ENCODE measurements at places on chromosomes 1 and 21. TPM values are rescaled to one million over a fixed set of nuclear protein-coding genes. Genes with fewer than 3 reads are reported as not detected.

DNA sequence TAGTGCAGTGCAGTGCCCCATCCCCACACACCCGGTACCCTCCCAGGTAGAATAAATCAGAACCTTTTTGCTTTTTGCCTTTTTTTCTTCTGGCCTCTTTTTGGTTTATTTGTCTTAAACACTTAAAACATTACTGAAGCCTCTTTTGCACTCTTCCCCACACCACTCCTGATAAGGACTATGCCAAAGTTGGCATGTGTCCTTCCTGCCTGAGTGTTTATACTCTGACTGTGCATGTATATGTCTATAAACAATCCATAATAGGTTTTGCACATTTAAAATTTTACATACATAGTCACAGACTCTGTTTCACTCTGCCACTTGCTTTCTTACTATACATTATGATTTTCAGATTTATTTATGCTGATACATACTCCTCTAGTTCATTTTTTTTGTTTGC lies 59.6 kb downstream of the BEND5 start:
- no peaks in the 10 kb centered on the region for H3K27me3 ChIP-seq
- no peak overlapping the region for H3K4me3 ChIP-seq
- H3K36me3 ChIP-seq: no peaks in the 10 kb centered on the region

Gene LCE6A
- not detected for total RNA-seq

Gene SAMD13
- 1.2 TPM for total RNA-seq

Gene TNFRSF4
- total RNA-seq: 142 TPM

- no peaks in the 10 kb centered on the region for H3K36me3 ChIP-seq
- H3K4me3 ChIP-seq: no peak overlapping the region
- peaks cover 9% of the 10 kb centered on the region for H3K27me3 ChIP-seq
- H3K27ac ChIP-seq: no peak overlapping the region
- H3K4me1 ChIP-seq: no peaks in the 10 kb centered on the region
- DNase-seq: no peak
Observed at GRCh38 chr21:35677298-35677841, 383.0 kb downstream of the SETD4 start.

DNA sequence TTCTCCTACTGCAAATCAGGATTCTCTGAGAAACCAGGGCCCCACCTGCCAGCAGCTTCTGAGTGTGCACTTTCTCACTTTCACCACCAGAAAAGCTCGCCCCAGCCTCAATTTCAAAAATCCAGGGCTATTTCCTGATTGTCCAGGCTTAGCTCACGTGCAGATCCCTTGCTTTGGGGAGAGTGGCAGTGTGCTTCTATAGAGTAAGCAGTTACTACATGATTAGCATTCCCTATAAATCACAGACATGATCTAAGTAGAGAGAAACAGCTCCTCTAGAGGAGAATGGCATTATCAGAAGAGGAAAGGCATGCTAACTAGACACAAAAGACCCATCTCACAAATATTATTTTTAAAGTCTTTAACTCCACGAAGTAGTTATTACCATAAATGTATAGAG lies 456.0 kb upstream of the PKN2 start:
- no peaks in the 10 kb centered on the region for H3K27me3 ChIP-seq
- no peaks in the 10 kb centered on the region for H3K4me1 ChIP-seq
- no peaks in the 10 kb centered on the region for H3K36me3 ChIP-seq
- no peak overlapping the region for H3K27ac ChIP-seq
- no peak overlapping the region for H3K4me3 ChIP-seq
- no peak for DNase-seq

GRCh38 chr1:231596337-231596791 lies 30.2 kb upstream of the DISC1 start:
- no peak for DNase-seq
- H3K36me3 ChIP-seq: no peaks in the 10 kb centered on the region
- peaks cover 10% of the 10 kb centered on the region for H3K4me1 ChIP-seq
- no peak overlapping the region for H3K27ac ChIP-seq
- H3K27me3 ChIP-seq: no peaks in the 10 kb centered on the region
- no peak overlapping the region for H3K4me3 ChIP-seq

- peaks cover 9% of the 10 kb centered on the region for H3K4me1 ChIP-seq
- no peak for DNase-seq
- peaks cover 58% of the 10 kb centered on the region for H3K27me3 ChIP-seq
- H3K4me3 ChIP-seq: no peak overlapping the region
- no peaks in the 10 kb centered on the region for H3K36me3 ChIP-seq
- no peak overlapping the region for H3K27ac ChIP-seq
Observed at GRCh38 chr1:83997631-83998030, 1.3 kb downstream of the TTLL7 start.

Gene CATSPERE
- total RNA-seq: 0.58 TPM

DNA sequence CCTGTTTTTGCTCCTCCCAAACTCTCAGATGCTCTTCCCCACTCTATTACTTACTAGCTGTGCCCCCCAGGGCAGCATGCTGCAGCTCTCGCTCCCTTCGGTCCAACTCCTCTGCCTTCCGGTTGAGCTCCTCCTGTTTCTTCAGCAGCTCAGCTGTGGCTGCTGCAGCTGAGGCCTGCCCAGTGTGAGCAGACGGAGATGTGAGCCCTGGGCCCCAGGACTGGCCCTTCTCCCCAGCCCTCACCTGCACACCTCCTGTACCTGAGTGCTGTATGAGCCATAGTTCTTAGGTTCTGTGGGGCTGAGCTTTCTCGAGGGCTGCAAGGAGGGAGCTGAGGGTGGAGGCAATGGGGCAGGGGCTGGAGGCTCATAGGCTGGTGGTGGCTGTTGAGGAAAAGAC lies 1.9 kb downstream of the SCAMP3 start:
- DNase-seq: no peak
- H3K27ac ChIP-seq: peak overlapping the region; percentile 89
- peak overlapping the region; percentile 96 for H3K4me3 ChIP-seq
- no peaks in the 10 kb centered on the region for H3K27me3 ChIP-seq
- H3K4me1 ChIP-seq: peaks cover 40% of the 10 kb centered on the region
- H3K36me3 ChIP-seq: peaks cover 75% of the 10 kb centered on the region

DNA sequence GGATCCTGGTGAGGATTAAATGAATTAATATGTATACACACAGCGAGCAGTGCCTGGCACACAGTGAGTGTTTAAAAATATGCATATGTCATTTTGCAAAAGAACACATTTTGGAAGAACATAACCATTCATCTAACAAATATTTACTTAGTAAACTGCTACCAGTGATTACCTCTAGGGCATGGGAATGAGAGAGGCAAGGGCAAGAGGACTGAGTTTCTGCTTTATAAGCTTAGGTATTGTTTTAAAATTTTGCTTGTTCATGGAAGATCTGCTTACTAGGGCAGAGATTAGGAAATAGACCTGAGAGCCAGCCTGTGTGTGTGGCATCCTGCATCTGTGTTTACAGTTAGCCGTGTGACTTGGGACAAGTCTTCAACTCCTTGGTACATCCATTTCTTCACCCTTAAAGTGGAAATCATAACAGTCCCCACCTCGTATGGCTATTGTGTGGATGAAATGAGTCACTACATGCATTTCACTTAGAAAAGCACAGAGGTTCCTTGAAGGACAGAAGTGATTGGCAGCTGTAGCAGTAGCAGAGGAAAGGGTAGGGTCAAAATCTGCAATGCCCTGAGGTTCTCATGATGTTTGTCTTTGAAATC lies 198.5 kb upstream of the FMN2 start:
- H3K27ac ChIP-seq: no peak overlapping the region
- H3K27me3 ChIP-seq: peaks cover 2% of the 10 kb centered on the region
- H3K4me1 ChIP-seq: peaks cover 4% of the 10 kb centered on the region
- no peak overlapping the region for H3K4me3 ChIP-seq
- DNase-seq: no peak
- H3K36me3 ChIP-seq: no peaks in the 10 kb centered on the region

Gene SFN
- total RNA-seq: 0.47 TPM

Gene ESPN
- 0.83 TPM for total RNA-seq

Gene LCK
- total RNA-seq: 289 TPM

DNA sequence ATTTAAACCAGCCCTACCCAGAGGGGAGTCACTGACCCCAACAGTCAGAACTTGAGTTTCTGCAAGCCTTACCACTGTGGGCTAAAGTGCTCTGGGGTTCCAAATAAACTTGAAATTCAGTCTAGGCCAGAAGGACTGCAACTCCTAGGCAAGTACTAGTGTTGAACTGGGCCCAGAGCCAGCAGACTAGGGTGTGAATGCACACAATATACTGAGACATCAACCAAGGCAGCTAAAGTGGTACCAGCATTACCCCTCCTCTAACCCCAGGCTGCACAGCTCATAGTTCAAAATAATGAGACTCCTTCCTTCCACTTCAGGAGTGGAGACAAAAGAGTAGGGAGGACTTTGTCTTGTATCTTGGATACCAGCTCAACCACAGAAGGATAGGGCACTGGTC lies 18.9 kb upstream of the IL20 start:
- no peak overlapping the region for H3K4me3 ChIP-seq
- H3K27me3 ChIP-seq: no peaks in the 10 kb centered on the region
- no peak for DNase-seq

Gene PADI2
- not detected for total RNA-seq

Gene ATP6V0B
- 75.5 TPM for total RNA-seq

GRCh38 chr1:172935062-172935592 lies 115.6 kb downstream of the TNFSF18 start:
- H3K36me3 ChIP-seq: no peaks in the 10 kb centered on the region
- H3K27ac ChIP-seq: no peak overlapping the region
- no peaks in the 10 kb centered on the region for H3K27me3 ChIP-seq
- no peak for DNase-seq
- H3K4me3 ChIP-seq: no peak overlapping the region

GRCh38 chr1:204758601-204759000 lies 73.1 kb upstream of the LRRN2 start:
- H3K27ac ChIP-seq: no peak overlapping the region
- H3K4me3 ChIP-seq: no peak overlapping the region
- H3K36me3 ChIP-seq: no peaks in the 10 kb centered on the region
- no peak for DNase-seq
- peaks cover 6% of the 10 kb centered on the region for H3K4me1 ChIP-seq

DNA sequence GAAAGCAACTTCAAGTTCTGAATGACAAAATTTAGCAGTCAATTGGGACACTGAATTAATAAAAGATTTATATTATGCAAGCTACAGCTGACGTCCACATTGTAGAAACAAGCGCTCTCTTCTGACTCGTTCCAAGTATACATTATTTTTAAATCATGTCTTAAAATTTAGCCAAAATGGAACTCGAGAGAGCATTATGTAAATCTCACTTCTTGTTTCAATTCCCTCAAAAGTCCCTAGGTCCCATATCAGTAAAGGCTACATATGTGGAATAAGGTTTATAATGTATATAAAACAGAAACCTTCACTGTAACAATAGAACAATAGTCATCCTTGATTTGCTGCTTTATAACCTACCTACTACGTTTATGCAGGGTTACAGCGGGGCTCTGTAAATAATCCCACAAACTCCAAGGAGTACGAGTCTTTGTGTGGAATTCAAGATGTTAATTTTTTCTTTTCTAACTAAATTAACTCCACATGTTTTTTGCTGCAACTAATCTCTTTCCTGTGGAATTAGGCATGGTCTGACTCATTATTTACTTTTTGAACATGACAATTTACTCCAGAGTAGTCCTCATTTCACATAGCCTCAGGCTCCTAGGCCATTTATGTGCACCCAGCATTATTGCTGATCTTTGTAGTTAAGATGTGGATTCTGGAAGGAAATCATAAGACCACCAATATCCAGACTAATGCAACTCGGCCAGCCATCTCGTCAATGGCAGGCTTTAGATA lies 785.1 kb downstream of the LTN1 start:
- H3K27ac ChIP-seq: no peak overlapping the region
- DNase-seq: no peak
- no peaks in the 10 kb centered on the region for H3K4me1 ChIP-seq

DNA sequence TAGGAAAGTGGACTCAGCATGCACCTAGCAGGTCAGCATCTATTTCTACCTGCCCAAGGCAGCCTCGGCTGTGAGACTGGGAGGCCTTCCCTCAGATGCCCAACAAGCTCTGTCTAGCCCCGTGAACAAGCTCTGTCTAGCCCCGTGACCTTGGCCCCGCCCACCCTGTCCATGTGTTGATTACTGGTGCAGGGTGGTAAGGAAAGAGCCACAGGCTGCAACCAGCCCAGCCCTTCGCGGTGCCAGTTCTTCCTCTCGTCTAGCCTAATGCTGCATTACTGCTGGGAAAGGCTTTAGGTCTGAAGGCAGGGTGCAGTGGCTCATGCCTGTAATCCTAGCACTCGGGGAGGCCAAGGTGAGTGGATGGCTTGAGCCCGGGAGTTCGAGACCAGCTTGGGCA lies 2.2 kb downstream of the GPR153 start:
- no peak overlapping the region for H3K4me3 ChIP-seq
- no peaks in the 10 kb centered on the region for H3K36me3 ChIP-seq
- H3K27ac ChIP-seq: no peak overlapping the region
- H3K27me3 ChIP-seq: peaks cover 16% of the 10 kb centered on the region
- no peak for DNase-seq

Gene AUNIP
- total RNA-seq: 10.3 TPM

Gene THEM5
- not detected for total RNA-seq

GRCh38 chr21:16330082-16330907 lies 600.5 kb downstream of the USP25 start:
- no peaks in the 10 kb centered on the region for H3K27me3 ChIP-seq
- H3K4me1 ChIP-seq: no peaks in the 10 kb centered on the region
- no peak overlapping the region for H3K27ac ChIP-seq

DNA sequence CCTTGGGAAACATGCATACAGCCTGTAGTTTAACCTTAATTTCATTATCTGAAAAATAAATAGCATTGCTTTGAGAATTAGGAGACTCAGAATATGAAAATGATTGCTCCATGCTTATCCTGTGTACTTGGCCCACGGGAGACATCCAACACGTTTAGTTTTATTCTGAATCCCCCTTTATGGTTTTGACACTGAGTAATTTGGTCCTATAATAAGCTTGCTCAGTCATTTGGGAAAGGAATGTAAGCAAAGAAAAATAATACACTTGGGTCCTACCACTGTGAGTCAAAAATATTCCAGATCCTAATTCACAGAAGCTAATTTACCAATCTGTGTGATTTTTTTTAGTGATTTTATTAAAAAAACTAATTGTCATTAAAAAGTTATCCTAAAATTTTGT lies 557.3 kb downstream of the USP25 start:
- no peaks in the 10 kb centered on the region for H3K36me3 ChIP-seq
- no peaks in the 10 kb centered on the region for H3K4me1 ChIP-seq
- H3K4me3 ChIP-seq: no peak overlapping the region
- H3K27ac ChIP-seq: no peak overlapping the region
- no peak for DNase-seq
- H3K27me3 ChIP-seq: no peaks in the 10 kb centered on the region

- peaks cover 14% of the 10 kb centered on the region for H3K4me1 ChIP-seq
- no peak overlapping the region for H3K27ac ChIP-seq
- no peaks in the 10 kb centered on the region for H3K36me3 ChIP-seq
- no peaks in the 10 kb centered on the region for H3K27me3 ChIP-seq
- no peak overlapping the region for H3K4me3 ChIP-seq
Observed at GRCh38 chr21:42299324-42300044, 15.7 kb downstream of the TFF3 start.

Gene FCN3
- total RNA-seq: not detected

GRCh38 chr1:119917304-119918055 lies 21.2 kb upstream of the ADAM30 start:
- H3K36me3 ChIP-seq: peaks cover 43% of the 10 kb centered on the region
- H3K27ac ChIP-seq: peak overlapping the region; percentile 13
- H3K4me1 ChIP-seq: no peaks in the 10 kb centered on the region
- no peak overlapping the region for H3K4me3 ChIP-seq
- no peaks in the 10 kb centered on the region for H3K27me3 ChIP-seq
